Cardiac ventricle fibroblast (primary cell): ENCODE measurements at places on chromosomes 1 and 21. TPM values are rescaled to one million over a fixed set of nuclear protein-coding genes. Genes with fewer than 3 reads are reported as not detected.

RBM15 gene
- 16.7 and 18.1 TPM in 2 replicates for total RNA-seq

PHLDA3 gene
- 100 and 108 TPM in 2 replicates for total RNA-seq

CFAP298 gene
- 15.4 and 20.2 TPM in 2 replicates for total RNA-seq

SPRR2B gene
- total RNA-seq, result not detected in 2 replicates

ZNF593OS gene
- total RNA-seq, result not detected in 2 replicates

F13B gene
- not detected in 2 replicates for total RNA-seq

EDARADD gene
- total RNA-seq, result 0.44 TPM in 1 of 2 replicates, not detected in the other

CRABP2 gene
- 17.6 and 27.8 TPM in 2 replicates for total RNA-seq

CTSK gene
- 87.5 and 106 TPM in 2 replicates for total RNA-seq

GSTM1 gene
- not detected in 2 replicates for total RNA-seq

MRPL37 gene
- total RNA-seq, result 68.3 and 72.1 TPM in 2 replicates

SELENOF gene
- 213 and 237 TPM in 2 replicates for total RNA-seq

SH2D5 gene
- total RNA-seq, result 0.25 and 0.59 TPM in 2 replicates

BGLAP gene
- 0.59 TPM in 1 of 2 replicates, not detected in the other for total RNA-seq

CDKN2C gene
- 14.8 and 18.7 TPM in 2 replicates for total RNA-seq

KCNJ15 gene
- 0.44 and 1.0 TPM in 2 replicates for total RNA-seq

KRTAP13-3 gene
- total RNA-seq, result not detected in 2 replicates

CHRM3 gene
- 0.98 and 3.3 TPM in 2 replicates for total RNA-seq

ST6GALNAC3 gene
- total RNA-seq, result 0.31 and 0.88 TPM in 2 replicates

KRTAP8-1 gene
- total RNA-seq, result not detected in 2 replicates

B4GALT2 gene
- total RNA-seq, result 39.4 and 48.9 TPM in 2 replicates

ETV3L gene
- total RNA-seq, result not detected in 2 replicates

SELL gene
- 0.12 and 0.34 TPM in 2 replicates for total RNA-seq

GJA8 gene
- not detected in 2 replicates for total RNA-seq

SMCP gene
- total RNA-seq, result not detected in 2 replicates

GJC2 gene
- total RNA-seq, result 0.37 and 0.49 TPM in 2 replicates

INKA2 gene
- 7.9 and 8.2 TPM in 2 replicates for total RNA-seq

C1orf53 gene
- total RNA-seq, result 5.1 and 15.4 TPM in 2 replicates

CD2 gene
- not detected in 2 replicates for total RNA-seq

TMCC2 gene
- total RNA-seq, result 1.4 and 2.3 TPM in 2 replicates

KIRREL1 gene
- 129 and 142 TPM in 2 replicates for total RNA-seq

MX2 gene
- total RNA-seq, result 6.3 and 9.9 TPM in 2 replicates

PANK4 gene
- total RNA-seq, result 20.5 and 25.7 TPM in 2 replicates

NIT1 gene
- 12.6 and 18.6 TPM in 2 replicates for total RNA-seq

RGS1 gene
- not detected in 2 replicates for total RNA-seq

TRABD2B gene
- total RNA-seq, result 0.44 and 0.69 TPM in 2 replicates

MYOG gene
- total RNA-seq, result not detected in 2 replicates

PCBP3 gene
- total RNA-seq, result 14.5 and 24.2 TPM in 2 replicates

ARV1 gene
- 11.7 and 17.0 TPM in 2 replicates for total RNA-seq

RGS13 gene
- total RNA-seq, result not detected in 2 replicates

DMBX1 gene
- not detected in 2 replicates for total RNA-seq

AADACL4 gene
- total RNA-seq, result not detected in 2 replicates
